ENCODE measurements at places on chromosomes 11 and 22. TPM values are rescaled to one million over a fixed set of nuclear protein-coding genes. Genes with fewer than 3 reads are reported as not detected.

DNA sequence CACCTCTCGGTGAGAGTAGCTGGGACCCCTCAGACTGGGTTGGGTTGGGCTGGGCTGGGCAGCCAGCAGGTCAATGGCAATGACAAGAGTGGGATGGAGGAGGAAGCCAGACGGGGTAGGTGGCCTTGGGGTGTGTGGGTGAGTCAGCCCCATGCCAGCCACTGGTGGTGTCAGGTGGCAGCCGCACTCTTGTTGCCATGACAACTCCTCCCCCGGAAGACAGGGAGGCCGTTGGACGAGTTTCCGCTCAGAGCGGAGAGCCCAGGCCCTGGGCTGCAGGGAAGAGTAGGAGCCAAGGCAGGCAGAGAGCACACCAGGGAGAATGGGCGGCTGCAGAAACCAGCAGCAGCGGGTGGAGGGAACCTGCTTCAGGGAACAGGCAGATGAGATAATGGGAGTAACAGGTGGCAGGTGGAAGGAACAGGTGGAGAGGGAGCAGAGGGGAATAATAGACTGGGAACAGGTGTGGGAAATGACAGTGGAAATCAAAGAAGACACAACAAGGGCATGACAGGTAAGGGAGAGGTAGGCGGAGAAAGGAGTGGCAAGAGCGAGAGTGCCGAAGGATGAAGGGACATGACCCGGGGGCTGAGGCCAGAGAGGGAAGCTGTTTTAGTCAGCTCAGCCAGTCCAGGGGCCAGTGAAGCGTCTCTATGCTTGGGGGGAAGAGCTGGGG is 8.7 kb downstream of the SPTBN2 start:
- peak; percentile 94 for DNase-seq

CCDC73 gene
- total RNA-seq = not detected

DNA sequence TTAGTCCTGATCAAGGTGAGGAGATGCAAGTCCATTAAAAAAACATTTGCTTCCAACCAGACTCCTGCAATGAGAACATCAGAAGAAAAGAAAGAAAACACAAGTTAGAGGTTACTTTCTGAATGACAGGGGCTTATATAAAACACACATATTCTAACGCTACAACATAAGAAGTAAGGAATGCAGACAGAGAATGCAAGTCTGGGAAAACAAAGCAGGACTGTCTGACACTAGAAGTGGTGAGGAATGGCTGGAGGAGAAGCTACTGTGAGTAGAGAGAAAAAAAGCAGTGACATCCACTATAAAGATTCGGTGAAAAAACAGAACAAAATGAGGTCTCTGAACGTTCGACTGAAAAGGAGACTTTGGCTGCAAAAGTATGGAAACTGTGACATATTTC is 12.3 kb downstream of the TMEM216 start:
- DNase-seq = no peak

DNA sequence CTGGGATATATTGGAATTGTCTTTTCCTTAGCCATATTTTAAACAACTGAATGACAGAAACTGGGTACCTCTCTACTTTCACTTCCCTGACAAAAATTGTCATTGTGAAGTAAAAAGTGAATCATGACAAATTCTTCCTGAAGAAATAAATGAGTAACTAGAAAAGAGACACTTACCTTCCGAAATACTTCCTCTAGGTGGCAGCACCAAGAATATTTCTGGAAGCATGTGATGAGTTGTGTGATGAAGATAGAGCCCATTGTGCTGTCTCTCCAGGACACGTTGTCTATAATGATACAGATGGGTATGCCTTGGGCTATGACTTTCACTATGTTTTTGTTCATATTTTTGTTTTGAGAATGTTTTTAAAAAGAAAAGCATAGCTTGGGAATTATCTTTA is 21.5 kb downstream of the CASP4 start:
- peak; percentile 39 for DNase-seq

OPCML gene
- not detected for total RNA-seq

DNA sequence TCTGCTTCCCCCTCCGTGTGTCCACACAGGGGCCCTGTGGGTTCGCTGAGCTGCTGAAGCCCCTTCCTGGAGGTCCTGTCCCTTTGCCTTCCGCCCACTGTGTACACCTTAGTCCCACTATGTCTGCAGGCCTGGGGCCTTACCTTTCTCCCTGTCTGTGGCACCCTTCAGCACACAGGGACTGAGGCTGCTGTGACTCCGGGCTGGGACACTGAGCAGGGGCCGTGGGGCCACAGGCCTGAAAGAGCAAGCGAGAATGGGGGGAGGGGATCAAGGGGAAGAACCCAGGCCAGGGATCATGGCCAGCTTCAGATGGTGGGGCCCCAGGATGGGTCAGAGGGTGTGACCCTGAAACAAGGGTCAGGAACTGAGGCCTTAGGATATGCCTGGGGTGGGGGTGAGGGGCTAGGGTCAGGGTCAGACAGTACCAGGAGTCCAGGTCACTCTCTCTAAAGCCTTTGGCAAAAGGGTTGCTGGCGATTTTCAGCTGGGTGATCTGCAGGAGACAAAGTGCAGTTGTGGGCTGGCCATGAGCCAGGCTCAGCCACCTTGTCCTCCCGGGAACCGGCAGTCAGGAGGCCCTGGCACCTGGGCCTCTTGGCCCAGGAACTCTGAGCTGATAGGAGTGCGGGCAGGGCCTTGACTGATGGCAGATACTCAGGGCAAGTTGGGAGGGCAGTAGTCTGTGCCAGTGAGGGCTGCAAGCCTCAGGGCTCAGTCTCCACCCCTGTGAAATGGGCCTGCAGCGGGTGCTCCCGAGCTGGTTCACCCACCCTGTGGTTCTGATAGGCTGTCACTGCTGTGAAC is 2.6 kb upstream of the NUDT8 start:
- no peak for DNase-seq

GRCh38 chr11:133156986-133157745 is 375.1 kb downstream of the OPCML start:
- no peak for DNase-seq

GRCh38 chr22:25081409-25081824 is 118.2 kb upstream of the CRYBB3 start:
- DNase-seq = no peak

RFPL1 gene
- total RNA-seq = not detected

BTG4 gene
- total RNA-seq = 0.12 TPM

DNA sequence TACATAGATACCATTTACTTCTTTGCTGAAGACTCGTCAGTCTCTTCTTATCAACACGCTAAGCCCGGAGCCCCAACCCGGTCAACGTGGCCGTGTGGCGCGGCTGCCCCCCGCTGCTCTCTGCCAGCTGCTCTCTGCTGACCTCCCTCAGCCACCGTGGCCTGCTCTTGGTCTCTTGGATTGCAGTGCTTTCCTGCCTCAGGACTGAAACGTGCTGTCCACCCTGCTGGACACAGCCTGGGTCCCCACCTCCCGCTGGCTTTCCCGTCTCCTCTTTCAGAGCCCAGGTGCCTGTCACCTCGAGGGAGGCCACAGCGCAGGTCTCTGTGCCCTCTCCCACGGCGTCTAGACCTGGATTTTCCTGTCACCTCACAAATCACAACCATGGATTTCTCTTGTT is 388.1 kb upstream of the B3GAT1 start:
- DNase-seq = no peak

EFCAB6 gene
- total RNA-seq = 0.88 TPM

DNA sequence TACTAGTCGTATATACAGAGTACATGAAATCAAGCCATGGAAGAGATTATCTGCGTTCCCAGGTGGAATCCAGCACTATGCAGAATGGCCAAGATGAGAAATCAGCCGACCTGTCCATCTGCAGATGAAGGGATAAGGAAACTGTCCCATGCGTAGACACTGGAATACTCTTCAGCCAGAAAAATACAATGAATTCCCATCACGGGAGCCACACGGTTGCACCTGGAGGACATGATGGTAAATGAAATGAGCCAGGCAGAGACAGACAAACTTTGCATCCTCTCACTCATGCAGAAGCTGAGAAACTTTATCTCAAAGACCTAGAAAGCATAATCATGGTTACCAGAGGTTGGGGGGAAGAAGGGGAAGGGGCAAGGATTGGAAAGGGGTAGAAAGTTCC is 111.9 kb upstream of the TOP3B start:
- DNase-seq = no peak

Data from A172 (cell line).